ENCODE measurements at places on chromosomes 7 and 10. TPM values are rescaled to one million over a fixed set of nuclear protein-coding genes. Genes with fewer than 3 reads are reported as not detected.

NUTM2B gene
- polyA plus RNA-seq, result 5.0 TPM

CDC14C gene
- 0.11 TPM for polyA plus RNA-seq

MBL2 gene
- polyA plus RNA-seq, result not detected

ENKUR gene
- 13.6 TPM for polyA plus RNA-seq

SPDYE6 gene
- polyA plus RNA-seq, result not detected

ARMC3 gene
- polyA plus RNA-seq, result 12.8 TPM

ECHDC3 gene
- polyA plus RNA-seq, result 3.1 TPM
